HEK293T (cell line): ENCODE measurements at places on chromosomes 6 and 20.

GRCh38 chr20:56765172-56766073 is 136.3 kb downstream of the TFAP2C start:
- no peak for DNase-seq

DNA sequence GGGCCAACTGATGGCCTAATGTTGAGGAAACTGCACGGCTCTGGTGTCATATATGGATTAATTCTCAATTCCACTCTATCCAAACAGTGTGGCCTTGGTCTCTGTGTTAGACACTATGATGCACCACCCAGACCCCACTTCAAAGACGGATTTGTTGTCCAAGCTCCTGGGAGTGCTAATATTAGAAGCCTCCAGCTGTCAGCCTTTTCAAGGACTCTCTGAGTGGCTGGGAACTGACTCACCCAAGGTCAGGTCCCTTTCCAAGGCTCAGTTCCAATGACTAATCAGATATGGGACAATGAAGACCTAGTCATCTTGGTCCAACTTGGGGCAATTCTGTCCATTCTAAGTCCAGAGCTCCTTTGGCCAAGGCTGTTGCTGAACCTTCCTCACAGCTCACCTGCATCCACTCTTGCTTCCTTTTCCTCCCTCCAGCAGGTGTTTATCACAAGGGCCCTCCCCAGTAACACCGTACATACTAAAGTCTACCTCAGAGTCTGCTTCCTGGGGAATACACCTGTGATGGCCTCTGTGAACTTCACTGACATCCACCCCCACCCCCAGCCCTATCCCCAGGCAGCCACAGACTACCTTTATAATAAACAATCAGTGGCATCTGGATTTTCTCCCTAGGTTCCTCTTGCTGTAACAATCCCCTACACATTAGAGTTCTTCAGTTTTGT is 7.2 kb upstream of the IL20RA start:
- no peak for DNase-seq

DNA sequence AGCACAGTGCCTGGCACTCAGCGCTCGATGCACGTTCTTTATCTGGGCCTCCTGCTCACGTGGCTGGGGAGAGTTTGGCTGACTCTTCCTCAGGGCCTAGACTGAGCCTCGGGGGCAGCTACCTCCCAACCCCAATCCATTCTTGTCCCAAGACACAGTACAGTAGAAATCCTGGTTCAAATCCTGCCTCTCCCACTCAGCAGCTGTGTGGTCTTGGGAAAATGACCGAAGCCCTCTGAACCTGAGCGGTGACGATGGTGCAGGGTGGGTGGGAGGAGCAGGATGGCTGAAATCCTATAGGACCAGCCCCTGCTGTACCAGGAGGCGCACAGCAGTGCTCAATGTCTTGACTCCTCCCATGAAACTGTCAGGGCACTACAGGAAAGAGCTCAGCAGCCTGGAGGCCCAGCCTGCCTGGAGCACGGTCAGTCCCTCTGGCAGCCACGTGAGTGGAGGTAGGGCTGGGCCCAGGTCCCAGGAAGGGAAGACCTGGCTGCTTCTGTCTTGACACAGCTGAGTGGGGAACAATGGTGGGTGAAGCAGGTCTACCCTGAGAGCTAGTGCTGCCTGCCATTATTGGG is 31.5 kb downstream of the PDRG1 start:
- no peak for DNase-seq

DNA sequence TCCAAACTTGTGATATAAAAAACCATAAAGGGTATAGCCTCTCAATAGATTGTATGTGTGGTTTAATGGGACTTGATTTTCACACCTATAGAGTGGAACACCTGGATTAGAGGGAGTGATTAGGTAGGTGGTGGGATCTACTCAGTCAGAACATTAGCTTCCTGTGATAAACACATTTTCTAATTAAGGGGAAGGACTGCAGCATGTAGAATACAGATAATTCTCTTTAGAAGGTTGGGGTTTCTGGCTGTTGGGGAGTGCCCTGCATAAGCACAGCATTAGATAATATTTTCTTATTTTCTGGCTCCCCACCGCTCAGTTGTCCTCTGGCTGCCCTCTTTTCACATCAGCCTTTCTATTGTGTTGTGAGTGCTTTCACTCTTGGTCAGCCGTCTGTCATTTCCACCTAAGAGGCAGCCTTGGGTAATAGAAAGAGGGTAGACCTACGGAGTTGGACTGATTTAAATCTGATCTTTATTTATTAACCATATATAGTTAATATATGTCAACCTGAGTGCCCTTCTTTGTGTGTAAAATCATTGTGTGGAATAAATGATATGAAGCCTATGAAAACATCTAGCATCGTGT is 8.0 kb downstream of the CSE1L start:
- DNase-seq, result no peak

- DNase-seq, result no peak
Observed at GRCh38 chr20:58670102-58670501, 19.0 kb downstream of the STX16 start.

DNA sequence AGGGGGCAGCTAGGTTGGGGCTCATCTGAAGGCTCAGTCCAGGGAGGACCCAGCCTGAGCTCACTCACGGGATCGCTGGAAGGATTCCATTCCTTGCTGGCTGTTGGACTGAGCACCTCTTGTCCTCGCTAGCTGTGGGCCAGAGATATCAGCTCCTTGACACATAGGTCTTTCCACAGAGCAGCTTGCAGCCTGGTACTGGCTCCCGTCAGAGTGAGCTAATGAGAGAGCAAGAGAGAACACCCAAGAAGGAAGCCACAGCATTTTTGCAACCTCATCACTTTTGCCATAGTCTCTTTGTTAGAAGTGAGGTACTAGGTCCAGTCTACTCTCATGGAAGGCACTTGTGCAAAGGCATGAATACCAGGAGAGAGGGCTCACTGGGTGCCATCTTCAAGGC is 179.9 kb downstream of the CDC5L start:
- DNase-seq, result no peak

DNA sequence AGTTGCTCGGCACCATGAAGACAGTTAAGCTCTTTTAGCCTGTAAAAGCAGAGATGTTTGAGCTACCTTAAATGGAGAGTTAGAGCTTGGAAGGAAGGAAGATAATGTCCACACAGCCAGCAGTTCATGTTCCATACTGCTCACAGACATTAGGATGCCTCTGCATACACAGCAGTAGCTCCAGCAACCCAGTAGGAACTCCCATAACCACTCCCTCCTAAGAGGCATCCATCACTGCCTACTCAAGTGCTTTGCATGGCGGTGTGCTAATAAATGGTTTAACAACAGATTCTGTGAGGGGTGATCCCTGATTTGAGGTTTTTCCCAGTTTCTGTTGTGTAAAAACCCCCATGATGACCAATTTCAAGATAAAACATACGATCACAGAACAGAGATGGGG is 286.4 kb downstream of the HACE1 start:
- no peak for DNase-seq

- DNase-seq, result no peak
Observed at GRCh38 chr20:63284083-63284440, 8.9 kb upstream of the COL20A1 start.

DNA sequence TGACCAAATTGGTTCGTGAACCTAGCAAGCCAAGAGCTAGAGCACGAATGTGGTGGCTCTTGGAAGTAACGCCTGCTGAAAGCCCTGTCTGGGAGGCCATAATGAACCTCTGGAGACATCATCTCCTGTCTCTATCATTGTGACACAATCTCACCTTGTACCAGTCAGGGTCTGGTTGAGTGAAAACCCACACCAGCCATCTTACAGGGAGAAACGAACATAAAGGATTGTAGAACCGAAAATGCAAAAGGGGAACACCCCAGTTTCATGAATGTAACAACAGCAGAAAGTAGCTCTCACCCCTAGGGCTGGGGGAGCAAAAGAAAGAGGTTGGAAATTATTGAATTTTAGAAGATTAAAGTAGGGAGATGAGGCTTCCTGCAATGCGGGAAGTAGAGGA is 50.9 kb upstream of the TAB2 start:
- DNase-seq, result no peak

DNA sequence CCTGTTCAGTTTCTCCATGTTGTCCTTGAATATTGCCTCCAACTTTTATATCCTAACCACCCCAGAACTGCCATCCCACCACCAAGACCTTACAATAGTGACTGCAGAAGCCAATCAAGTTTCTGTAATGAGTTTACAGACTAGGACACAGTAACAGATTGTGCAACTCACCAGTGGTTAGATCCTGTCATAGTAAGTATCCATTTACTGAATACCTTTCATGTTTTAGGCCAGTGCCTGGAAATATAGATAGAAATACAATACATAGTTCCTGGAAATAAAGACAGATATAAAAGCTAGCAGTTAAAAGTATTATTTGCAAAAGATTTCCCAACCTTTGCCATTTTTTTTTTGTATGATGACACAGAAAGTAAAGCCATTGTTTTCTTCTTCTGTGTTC is 471.8 kb upstream of the BTBD3 start:
- no peak for DNase-seq

DNA sequence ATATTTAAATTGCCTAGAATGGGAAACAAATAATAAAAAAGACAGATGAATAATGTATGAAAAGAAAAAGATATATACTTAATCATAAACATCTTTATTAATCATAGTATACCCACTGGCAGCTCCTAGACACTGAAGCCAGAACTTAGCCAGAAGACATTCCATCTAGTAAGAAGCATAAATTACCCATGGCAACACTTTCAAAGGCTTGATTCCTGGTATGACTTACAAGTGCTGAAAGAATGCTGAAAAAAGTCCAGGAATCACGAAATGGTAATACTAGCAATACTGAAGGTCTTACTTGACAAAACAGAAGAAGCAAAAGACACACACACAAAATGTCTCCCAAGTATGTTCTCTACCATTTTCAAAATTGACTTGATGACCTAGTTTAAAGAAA is 38.0 kb downstream of the RWDD2A start:
- no peak for DNase-seq
